ENCODE measurements at places on chromosomes 16 and 17.

DNA sequence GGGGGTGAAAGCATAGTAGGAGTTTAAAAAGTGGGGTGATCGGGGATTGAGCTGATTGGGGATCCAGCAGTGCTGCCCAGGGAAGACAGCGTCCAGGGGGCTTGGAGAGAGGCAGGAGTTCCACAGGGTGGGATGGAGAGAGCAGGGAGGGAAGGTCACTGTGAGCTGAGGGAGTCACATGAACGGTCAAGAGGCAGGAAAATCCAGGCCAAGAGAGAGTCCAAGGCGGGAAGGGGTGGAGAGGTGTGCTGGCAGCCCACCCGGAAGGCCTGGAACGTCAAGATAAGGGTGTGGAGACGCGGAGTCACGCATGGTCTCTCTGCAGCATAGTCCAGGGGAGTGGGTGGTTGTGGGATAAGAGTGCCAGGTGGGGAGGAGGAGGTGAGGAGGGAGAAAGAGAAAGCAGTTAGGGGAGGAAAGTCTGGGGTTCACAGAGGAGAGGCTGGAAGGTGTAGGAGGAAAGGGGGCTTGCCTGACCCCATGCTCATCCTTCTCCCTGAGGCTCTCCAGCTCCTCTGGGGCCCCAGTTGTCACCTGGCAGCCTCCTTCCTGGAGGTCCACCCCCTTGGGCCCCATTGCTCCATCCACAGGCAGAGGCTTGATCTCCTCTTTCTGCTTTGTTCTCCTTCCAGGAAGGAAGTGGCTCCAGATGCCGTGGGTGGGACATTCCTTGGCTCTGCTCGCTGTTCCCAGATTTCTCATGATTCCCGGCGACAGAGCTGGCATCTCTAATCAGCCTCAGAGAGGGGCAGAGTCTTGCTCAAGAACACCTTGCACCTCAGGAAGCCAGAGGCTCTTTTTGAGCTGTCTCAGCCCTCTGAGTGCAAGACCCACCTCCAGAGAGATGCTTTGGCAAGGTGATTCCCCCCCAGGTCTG lies 28.7 kb downstream of the CCR7 start:
- no peak for DNase-seq

- DNase-seq, result no peak
Measured at GRCh38 chr16:23244122-23244521, 58.0 kb upstream of the SCNN1B start.

DNA sequence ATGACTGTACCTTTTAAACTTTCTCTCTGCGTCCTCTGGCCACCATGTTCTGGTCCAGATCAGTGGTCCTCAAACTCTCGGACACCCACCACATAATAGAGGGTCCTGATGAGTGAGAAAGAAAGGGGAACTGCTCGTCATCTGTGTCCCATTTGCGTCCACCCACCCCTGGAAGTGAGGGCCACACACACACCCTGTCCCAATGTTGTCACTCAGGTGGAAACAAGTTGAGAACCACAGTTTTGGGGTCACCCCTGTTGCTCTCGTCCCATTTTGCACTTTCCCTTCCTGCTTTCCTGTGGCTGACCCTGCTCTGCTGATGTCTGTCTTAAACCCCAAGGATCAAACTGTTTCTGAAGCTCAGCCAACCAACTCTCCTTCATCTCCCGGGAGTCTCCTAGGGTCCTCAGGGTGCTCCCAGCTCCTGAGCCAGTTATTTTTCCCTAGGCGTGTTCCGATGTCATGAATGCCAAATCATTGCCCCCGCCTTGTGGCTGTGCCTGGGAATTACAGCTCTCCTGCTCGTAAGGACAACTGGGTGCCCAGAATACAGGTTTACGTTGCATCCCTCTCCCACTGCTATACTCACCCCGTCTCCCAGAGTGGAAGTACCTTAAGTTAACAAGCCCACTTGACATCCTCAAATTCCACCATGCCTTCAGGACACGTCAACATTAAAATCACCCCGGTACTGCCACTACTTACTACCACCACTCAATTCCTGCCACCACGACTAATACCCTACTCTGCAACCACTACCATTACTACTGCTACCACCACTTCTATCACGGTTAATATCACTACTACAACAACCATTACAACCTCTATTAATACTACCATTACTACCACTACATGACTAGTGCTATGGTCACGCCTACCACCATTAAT lies 26.0 kb upstream of the HNF1B start:
- peak; percentile 49 for DNase-seq

GRCh38 chr16:50188619-50189136 lies 35.6 kb downstream of the TENT4B start:
- no peak for DNase-seq

DNA sequence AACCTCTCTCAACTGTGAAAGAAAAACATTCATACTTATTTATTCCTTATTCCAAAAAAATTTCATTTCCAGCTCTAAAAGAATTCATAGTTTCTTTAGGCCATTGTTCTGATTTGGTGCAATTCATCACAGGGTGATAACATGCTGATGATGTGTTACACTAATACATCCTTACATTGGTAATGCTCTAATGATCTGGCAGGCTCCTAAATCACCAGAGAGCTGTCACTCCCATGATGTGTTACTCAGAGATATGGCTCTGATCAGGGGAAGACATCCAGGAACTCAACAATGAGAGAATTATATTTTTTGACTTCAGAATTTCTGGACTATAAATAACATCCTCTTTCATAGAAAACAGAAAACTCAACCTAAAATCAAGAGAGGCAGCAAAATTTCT lies 209.3 kb downstream of the CHD9NB start:
- DNase-seq, result no peak

DNA sequence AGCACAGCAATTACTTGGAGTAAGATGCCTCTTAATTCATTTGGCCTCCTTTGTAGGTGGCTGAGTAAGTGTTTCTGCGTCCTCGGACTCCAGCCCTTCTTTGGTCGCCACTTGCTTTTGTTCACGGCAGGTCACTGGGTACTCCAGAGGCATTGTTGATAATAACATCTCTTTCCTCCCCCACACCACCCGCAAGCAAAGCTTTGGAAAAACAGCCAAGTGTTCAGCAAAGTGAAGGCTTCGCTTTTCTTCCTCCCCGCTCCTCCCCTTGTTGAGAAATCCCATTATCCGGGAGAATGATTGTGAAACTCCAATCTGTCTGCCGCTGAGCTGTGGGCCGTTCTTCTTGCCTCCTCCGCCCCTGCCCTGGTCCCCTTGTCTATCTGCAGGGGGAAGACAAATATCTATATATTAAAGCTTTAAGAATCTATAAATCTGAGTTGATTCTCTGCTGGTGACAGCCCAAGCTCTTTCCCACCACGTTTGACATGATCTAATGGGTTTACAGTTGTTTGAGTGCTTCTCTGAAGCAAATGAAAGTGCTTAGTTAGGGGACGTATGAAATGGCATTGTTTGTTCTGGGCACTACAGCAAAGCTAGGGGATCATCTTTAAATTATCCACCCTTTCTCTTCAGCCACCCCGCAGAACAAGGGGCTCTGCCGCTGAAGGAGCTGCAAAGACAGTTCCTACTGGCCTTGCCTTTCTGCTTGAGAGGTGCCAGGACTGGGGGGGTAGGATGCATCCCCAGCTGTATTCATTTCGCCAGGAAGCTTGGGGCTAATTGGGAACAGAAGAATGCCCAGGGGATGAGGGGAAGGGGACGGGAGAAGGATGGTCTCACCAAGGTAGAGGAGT lies 167.1 kb downstream of the CCDC182 start:
- DNase-seq, result no peak

- no peak for DNase-seq
Measured at GRCh38 chr17:1577182-1577581, 14.6 kb upstream of the PITPNA start.

- no peak for DNase-seq
Measured at GRCh38 chr16:7746941-7747340, 414.3 kb downstream of the RBFOX1 start.

DNA sequence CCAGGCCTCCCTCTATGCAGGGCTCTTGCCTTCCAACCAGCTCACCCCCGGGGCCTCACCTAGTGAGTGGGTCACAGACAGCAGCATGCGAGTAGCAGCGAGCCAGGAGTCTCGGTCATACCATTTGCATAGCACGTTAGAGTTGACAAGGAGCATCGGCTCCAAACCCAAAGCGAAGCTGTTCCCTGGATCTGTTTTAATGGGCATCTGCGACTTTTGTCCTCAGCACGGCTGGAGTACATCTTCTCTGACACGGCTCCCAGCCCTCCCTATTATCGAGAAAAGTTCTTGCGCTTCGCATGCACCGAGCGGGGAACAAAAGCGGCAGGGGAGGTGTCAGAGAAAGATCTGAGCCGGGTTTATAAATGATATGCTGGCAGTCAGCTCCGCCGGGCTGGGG lies 253.3 kb downstream of the MAF start:
- DNase-seq, result no peak

DNA sequence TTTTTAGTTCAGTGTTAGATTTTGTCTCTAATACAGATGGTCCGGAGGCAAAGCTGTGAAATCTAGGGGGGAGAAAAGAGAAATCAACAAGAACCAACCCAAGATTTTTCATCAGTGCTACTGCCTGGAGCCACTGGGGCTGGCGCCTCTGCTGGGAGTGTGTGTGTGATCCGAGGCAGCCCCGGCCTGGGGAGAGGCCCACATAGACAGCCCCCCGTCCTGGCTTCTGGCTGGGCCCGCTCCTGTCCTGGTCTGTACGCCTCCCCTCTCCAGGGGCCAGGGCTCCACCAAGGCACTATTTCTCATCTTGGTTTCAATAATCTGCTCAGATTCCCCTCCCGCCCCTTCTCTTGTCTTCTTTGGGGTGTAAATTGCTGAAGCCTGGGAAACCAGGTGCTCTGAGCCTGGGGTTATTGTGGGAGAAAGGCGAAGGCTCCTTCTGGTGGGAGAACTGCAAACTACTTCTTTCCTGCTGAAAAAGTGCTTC lies 7.8 kb downstream of the BAHCC1 start:
- DNase-seq, result no peak

DNA sequence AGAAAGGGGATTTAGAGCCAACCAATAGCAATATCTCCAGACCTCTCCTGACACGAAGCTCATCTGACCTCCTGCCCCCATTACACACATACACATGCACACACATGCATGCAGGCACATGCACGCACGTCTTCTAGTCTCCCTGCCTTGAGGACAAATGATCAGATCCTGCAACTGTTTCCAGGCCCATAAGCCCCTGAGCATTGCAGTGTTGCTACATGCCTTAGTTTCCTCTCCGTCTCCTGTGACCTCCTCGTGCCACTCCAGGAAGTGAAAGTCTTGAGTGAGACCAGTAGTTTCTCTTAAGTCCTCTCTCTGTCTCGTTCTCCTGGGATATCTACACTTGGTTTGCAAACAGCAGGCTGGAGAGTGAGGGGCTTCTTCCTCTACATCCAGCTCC lies 8.2 kb downstream of the CIITA start:
- DNase-seq, result no peak

DNA sequence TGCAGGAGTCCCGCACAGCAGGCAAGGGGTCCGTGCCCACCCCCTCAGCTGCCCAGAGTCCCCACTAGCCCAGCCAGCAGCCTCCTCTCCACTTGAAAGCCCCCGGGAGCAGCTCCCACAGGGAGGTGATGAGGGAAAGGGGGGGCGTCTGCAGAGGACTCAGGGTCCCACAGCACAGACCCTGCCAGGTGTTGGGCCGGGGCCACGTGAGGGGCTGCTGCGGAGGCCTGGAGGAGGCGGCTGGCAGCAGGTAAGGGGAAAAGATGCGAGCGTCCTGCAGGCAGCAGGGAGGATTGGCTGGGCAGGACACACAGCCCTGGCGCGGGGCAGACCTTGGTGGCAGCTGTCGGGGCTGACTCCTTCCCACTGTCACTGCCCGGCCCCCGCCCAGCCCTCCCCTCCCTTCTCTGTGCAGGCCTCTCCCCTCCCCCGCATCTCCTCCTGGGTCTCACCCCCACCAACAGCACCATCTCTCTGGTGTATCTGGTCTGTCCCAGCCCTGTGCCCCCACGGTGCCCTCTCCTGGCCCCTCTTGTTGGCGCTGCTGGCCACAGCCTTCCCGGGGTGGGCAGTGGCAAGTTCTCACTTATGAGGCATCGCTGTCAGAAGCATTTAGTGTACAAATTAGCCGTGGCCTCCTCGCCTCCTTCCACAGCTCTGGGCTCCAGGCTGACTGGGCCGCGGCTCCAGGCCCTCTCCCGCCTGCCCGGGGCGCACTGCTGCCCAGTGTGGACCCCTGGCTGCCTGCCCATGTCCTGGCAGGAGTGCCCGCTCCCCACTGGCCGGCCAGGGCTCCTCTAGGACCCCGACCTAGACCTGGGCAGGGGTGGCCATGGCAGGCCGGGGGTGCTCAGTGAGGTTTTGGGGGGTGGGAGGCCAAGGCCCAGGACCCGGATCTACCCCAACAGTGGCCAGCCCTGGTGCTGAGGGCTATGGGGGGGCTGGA lies 4.4 kb upstream of the PRR35 start:
- DNase-seq, result no peak

DNA sequence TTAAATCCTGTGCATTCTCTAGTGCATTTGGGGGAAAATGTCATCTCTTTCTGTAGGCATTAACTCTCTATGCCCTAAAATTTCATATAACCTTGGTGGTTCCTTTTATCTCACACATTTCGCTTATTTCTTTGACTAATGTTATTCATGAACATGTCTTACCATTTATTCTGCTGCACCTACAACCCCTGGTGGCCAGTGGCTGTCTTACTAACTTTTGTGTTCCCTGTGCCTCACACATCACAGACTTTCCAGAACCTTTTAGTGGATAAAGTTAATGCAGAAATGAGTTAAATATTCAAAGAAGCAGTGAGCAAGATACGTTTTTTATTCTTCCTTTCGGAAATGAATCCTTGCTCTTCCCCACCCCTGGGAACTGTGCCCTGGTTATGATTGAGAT lies 111.9 kb downstream of the CDH13 start:
- no peak for DNase-seq

DNA sequence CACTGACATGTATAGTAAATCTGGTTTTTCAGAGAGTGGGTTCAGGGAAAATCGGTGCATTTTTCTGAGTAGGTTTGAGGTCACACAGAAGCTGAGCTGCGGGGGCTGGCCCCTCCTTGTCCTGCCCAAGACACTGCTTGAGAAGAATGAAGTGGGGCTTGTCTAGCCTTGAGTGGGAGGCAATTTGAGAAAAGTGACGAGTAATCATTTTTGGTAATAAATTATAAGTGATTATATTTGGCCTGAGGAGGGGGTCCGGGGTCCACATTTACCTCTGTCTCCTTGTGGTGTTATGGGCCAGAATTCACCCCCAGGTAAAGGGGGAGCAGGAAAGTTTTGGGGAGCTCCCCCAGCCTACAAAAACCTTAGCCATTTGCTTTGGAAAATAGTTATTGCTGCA lies 28.1 kb downstream of the WFDC1 start:
- no peak for DNase-seq

- DNase-seq, result no peak
Measured at GRCh38 chr17:43860927-43861622, 14.1 kb downstream of the CD300LG start.

Data from renal cortex interstitium (tissue), 15 donors.